ENCODE measurements at places on chromosomes 11 and 22.

DNA sequence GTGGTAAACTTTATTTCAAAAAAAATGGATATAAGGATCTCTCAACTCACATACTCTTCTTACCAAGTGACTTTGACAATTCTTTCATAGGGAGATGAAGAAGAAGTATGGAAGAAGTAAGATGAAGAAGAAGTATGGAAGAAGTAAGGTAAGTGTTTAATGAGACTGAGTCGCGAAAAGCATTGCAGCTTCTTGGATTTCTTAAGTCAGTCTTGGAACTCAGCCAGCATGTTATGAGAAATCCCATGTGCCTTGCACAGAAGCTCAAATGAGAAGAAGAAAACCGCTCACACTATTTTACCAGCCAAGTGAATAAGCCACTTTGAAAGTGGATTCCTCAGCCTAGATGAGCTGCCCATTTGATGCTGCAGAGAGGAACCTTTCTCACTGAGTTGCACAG, 332.0 kb upstream of the CCDC179 start:
- DNase-seq: no peak

DNA sequence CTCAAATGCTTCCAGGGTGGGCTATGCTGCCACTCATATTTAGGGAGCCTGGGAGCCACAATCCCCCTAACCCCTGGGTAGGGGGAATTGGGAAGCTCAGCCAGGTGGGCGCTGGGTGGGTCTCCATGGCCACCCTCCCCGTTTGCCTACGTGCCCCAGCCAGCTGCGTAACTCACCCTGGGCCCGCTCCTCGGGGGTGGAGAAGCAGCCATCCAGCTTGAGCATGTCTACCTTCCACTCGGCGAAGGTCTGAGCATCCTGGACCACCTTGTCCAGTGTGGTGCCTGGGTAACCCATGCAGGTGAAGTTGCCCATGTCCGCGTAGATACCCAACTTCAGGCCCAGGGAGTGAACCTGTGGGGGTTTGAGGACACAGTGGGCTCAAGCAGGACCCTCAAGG, 3.7 kb downstream of the NAGA start:
- no peak for DNase-seq

- peak; percentile 55 for DNase-seq
Measured at GRCh38 chr11:35304386-35304775, 115.0 kb downstream of the SLC1A2 start.

- no peak for DNase-seq
Measured at GRCh38 chr22:50014655-50015401, 2.3 kb upstream of the IL17REL start.

DNA sequence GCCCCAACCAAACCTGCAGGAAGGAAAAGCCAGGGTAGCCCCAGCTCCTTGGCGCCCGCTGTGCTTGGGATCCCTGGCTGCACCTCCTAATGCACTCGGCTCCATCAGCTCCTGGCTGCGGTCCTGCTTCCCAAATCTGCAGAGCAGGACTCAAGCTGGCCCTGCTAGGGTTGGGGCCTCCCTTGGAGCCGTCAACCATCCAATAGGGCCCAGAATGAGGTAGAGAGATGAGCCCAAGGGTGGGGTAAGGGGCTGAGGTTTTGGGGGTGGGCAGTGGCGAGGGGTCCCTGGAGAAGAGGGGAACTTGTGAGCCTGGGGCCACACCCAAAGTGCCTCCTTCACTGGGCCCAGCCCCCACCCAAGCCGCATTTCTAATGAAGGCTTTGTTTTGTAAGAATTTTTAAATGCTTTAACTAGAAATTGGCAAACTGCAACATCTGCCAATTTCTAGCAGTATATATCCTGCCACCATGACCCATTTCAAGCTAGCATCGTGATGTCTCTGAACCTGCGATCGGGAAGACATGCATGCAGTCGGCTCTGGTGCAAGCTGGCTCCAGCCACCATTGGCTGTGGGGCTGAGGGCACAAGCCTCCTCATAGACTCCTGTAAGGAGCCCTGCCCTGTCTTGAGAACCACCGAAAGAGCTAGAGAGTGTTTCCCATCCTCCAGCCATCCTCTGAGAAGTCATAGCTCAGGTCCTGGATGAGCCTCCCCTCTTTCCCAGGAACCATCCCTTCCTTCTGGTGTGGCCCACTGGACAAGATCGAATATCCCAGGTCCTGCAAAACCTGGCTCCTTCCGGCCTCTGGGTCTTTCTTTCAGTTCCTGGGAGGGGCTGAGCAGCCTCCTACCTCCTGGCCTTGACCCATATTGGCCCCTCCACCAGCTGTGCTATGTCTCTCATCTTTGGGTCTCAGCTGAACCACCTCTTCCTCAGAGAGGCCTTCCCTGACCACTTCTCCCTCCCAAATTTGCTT, 15.5 kb downstream of the C1QTNF6 start:
- no peak for DNase-seq

DNA sequence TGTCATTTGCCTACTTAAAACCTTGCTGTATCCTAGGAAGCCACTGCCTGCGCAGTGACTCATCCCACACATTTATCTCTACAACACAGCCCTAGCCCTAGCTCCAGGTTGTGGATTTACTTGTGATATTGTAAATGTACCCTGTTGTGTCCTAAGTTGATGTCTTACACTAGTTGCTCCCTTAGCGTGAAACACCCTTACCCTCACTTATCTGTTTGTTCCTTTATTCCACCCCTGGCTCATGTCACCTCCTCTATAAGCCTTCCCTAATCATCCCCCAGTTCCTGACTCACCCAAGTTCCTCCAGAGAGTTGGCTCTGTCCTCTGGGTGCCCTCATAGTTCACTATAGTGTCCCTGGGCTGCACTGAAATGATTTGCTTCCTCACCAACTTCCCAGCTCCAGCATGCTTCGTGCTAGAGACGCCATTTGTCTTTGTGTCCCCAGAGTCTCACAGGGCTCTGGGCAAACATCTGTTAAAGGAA, 431.8 kb upstream of the FAT3 start:
- no peak for DNase-seq

DNA sequence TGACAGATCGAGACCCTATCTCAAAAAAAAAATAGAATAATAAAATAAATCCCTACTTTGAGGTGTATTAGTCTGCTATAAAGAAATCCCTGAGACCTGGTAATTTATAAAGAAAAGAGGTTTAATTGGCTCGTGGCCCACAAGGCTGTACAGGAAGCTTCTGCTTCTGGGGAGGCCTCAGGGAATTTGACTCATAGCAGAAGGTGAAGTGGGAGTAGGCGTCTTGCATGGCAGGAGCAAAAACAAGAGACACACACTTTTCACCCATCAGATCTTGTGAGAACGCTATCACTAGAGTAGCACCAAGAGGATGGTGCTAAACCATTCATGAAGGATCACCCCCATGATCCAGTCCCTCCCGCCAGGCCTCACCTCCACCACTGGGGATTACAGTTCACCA, 29.2 kb downstream of the CDPF1 start:
- DNase-seq: no peak

- no peak for DNase-seq
Measured at GRCh38 chr11:111729831-111730311, 36.3 kb downstream of the PPP2R1B start.

DNA sequence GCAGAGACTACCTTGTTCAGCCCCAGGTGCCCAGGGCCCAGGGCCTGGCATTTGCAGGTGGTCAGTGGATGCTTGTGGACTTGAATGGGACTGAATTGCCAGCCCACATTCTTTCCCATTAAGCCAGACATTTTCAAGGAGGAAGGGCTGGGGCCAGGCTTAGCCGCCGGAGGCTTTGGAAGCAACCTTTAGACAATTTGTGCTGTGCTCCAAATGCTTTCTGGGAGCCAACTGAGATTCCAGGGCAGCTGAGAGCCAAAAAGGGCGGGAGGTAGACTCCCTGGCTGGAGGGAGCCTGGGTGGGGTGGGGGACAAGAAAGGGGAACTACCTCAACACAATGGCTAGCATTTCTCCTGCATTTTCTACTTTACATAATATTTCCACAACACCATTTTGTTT, 54.8 kb upstream of the TIMP3 start:
- DNase-seq: no peak

DNA sequence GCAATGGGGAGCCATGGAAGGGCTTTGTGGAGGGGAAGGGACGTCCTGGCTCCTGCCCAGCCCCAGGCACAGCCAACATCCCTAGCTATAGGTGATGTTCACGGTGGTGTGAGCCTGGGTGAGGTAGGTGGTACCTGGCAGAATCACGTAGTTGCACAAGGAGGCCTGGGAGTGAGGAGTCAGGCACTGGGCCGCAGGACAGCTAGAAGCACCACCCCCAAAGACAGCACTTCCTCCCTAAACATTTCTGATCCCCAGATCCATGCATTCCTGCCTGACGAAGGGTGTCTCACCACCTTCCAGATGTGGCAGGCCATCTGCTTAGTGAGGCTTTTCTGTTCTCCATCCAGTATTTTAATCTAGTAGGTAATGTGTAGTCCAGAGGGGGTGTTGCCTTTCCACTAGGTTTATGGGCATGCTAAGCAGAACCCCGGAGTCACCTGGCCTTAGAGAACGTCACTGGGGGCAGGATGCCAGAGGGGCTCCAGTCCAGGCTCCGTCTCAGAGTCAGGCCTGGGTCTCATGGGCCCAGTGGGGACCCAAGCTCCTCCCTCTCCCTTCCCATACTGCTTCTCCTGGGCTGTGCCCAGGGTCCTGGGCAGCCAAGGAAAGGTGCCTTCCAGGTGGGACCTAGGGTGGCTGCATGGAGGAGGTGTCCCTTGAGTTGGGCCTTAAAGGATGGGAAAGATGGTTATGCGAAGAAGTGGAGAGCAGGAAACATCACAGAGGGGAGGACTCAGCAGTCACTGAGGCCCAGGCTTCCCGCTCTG, 56.2 kb downstream of the OTOG start:
- no peak for DNase-seq

- no peak for DNase-seq
Measured at GRCh38 chr11:112844517-112844916, 116.7 kb upstream of the NCAM1 start.

DNA sequence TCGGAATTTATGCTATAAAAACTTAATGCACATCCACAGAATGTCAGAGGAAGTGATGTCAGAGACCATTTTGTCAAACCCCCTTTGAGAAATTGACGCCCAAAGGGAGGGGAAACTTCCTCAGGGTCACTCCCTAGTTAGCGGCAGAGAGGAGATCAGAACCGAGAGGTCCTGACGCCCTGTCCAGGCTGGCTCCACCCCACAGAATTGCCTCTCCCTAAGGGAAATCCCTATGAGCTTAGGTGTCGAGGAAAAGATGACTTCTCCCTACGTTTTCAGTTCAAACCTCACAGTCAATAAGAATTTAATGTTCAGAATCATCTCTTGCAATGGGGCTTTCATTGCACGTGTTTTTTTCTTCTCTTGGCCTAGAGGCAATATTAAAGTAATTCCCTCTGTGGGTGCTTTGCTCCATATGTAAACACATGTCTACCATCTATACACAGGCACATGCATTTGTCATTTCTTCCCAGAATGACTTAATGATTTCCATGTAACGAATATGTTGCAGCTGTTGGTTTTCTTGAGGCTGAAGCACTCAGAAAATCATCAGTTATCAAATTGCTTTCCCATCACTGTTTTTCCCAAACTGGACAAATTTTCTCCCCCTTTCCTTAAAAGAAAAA, 148.7 kb upstream of the TIMP3 start:
- no peak for DNase-seq

GRCh38 chr11:64245797-64246620, 734 bp downstream of the PPP1R14B start:
- peak; percentile 88 for DNase-seq

All from AG08396 (cell line).